Tibial artery (tissue), 4 donors: ENCODE measurements at places on chromosomes 7 and 10.

DNA sequence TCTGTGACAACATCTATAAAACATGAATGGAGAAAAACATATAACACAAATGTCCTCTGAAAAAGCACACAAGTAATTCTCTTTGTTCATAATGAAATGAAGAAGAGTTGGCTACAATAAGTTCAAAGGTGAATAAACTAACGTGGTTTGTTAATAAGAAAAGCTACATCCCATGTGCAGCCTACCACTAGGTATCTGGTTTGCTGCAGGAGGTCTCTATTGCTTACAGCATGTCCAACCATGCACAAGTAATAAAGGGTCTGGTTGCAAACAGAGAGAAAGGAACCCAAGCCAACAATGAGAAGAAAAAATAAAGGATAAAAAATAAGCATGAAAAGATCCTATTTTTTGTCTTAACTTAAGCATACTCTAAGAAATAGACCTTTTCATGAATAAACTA is 139.2 kb downstream of the CHCHD3 start:
- no peak for DNase-seq

- no peak for DNase-seq
These were observed 675 bp downstream of the ABRAXAS2 start for GRCh38 chr10:124802313-124802675.

DNA sequence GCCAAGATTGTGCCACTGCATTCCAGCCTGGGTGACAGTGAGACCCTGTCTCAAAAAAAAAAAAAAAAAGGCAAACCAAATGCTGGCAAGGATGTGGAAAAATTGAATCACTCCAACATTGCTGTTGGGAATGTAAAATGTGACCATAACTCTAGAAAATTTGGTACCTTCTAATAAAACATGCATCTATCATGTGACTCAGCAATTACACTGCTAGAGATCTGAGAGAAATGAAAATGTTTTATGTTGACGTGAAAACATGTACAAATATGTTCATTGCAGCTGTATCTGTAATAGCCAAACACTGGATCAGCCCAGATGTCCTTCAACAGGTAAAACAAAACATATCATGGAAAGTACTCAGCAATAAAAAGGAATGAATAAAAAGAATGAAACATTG is 30.8 kb upstream of the SAR1A start:
- DNase-seq: no peak

DNA sequence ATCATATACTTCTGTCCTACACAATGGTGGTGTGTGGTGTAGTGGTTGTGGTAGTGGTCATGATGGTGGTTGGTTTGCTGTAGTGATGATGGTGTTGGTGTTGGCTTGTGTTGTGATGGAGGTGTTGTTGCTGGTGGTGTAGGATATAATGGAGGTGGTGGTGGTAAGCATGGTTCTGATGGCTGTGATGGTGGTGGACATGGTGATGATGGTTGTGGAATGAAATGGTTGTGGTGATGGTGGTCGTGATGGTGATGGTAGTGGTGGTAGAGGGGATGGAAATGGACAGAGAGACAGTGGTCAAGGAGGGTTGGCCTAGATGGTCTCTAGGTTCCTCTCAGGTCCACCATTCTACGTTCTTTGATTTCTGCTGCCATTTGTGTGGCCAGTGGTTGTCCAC is 44.7 kb downstream of the FAM241B start:
- DNase-seq: no peak

- no peak for DNase-seq
These were observed 134.3 kb downstream of the HTR7 start for GRCh38 chr10:90723416-90724068.

DNA sequence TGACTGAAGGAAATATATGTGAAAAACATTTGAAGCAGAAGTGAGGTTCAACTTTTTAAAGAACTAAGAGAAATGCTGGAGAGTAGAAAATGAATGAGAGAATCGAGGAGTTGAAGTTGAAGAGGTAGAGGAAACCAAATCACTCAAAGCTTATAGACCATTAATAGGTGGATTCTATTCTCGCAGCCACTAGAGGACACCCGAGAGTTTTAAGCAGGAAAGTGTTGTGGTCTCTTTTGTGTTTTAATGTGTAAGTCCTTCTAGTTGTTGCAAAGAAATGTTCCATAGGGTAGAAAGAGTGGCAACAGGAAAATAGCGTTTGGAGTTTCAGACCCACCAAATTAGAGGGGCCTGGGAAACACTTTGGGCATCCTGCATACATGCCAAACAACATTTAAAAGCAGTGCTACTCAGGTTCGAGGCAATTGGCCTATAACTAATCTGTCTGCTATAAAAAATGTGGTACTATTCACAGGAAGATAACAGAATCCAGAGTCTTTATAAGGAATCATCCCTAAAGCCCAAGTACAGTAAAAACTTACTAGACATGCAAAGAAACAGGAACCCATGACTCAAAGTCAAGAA is 75.3 kb upstream of the TAS2R16 start:
- DNase-seq: no peak

- DNase-seq: no peak
These were observed 6.1 kb upstream of the PTPN12 start for GRCh38 chr7:77531038-77531437.

GRCh38 chr10:91208642-91209041 is 11.8 kb upstream of the PCGF5 start:
- no peak for DNase-seq
